Iris pigment epithelial cell (primary cell): ENCODE measurements at places on chromosomes 2 and 18.
A peak's percentile ranks its signal among the peaks of the same experiment; 100 is the strongest.

- DNase-seq, result no peak
These were observed 193.7 kb downstream of the STK39 start for GRCh38 chr2:168053676-168054075.

- no peak for DNase-seq
These were observed 7.4 kb upstream of the EXOC6B start for GRCh38 chr2:72833084-72833714.

DNA sequence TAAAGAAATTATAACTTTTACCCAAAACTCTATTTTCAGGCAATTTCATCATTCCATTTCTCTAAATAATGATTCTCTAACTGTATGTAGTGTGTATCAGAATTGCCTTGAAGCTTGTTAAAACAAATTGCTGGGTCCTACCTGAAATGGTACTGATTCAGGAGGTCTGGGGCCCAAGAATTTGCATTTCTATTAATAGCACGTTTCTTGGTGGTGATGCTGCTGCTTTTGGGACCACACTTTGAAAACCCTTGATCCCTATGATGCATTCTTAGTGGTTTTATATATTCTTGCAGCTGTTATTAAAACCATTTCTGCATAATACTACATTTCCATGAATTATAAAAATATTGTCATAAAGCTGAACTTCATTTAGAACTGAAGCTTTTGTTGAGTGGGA lies 140.7 kb downstream of the NCK2 start:
- no peak for DNase-seq

- peak; percentile 8 for DNase-seq
These were observed 1.2 kb upstream of the MZT2A start for GRCh38 chr2:131493199-131493968.

GRCh38 chr2:48233005-48233404 lies 296.9 kb upstream of the STON1 start:
- no peak for DNase-seq

DNA sequence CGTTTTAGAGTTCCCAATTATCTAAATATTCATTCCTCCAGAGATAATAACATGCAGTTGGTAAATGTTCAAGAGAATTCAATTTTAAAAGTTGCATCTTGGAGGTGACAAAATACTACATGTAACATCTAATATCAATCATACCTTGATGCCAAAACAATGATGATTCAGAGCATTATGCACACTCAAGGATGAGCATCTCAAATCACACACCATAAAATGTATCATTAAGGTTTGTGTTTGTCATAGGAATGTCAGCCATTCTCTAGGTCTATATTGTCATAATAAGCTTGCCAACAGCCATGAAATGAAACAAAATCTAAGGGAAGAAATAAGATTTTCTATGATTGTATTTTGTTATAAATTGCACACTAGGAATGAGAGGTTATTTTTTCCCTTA lies 1667.0 kb downstream of the DPP10 start:
- DNase-seq, result no peak

GRCh38 chr18:59357928-59358327 lies 1.1 kb downstream of the LMAN1 start:
- peak; percentile 83 for DNase-seq

DNA sequence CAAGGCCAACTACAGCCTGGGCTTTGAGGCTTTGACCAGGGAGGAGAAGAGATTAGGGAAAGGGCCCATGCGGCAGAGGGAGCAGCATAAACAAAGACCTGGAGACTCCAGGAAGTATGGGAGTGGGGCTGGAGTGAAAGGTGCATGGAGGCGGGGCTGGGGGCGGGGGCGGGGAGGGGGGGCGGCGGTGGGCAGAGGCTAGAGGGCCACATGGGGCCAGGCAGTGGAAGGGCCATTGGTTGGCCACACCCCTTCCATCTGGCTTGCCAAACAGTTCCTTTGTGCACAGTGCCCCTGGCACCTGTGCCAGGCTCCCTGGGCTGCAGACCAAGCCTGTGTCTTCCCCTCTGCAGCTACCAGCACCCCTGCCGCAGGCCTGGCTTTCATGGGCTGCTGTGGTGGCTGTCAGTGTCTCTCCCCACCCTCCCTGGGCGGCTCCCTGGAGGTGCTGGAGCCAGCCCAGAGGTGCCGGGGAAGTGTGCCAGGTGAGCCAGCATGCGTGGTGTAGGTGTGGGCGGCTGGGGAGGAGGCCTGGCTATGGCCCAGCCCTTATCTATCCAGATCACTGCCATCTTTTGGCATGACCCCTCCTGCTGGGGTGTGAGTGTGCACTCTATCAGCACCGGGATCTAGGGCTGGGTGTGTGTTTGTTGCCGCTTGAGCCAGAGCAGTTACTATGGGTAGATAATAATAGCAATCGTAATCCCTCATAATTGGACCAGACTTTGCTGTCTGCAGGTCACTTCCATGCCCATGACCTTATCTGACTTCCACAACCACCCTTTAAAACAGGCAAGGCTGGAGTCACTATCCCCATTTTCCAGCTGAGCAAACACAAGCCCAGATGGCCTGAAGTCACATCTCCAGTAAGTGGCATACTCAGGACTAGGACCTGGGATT lies 30.5 kb downstream of the DNMT3A start:
- DNase-seq, result no peak

DNA sequence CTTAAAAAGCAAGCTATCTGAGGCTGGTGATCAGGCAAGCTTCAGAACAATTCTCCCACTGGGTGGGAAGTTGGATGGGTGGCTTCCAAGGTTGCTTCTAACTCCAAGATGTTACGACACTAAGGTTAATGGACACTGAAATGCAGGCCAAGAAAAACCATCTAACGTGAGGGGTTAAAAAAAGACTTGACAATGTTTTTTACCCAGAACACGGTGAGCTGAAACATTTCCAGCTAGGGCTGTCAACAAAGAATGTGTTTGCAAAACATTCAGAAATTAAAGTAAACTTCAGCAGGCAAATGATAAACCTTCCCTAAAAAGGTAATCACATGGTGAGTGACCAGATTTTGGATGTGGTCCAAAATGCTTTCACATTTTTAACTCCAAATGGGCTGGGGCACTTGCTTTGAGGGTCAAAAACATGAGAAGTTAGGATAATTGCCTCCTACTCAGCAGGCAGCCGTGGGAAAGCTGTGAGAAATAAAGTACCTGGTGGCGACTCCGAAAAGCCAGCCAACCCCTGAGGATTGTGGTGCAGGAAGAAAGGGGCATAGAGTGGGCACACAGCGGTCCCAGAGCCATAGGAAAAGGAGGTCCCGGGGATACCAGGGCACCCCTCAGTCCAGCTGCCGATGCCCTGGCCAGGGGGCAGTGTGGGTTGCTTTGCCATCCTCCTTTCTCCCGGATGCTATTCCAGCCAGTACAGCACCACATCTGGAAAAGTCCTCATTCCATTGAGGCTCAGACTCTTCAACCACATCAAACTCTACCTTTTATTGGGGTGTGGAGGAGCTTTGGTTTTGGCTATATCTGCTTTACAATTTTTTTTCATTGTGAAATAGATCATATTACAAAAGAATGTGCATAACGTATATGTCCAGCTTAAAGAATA lies 90.0 kb upstream of the ATL2 start:
- peak; percentile 6 for DNase-seq

GRCh38 chr2:162244541-162245031 lies 1.3 kb upstream of the FAP start:
- peak; percentile 96 for DNase-seq

GRCh38 chr2:131966256-131966655 lies 195.5 kb downstream of the ANKRD30BL start:
- no peak for DNase-seq

GRCh38 chr2:153354377-153354776 lies 124.2 kb downstream of the RPRM start:
- peak; percentile 22 for DNase-seq
